ENCODE measurements at places on chromosomes 7 and 10. TPM values are rescaled to one million over a fixed set of nuclear protein-coding genes. Genes with fewer than 3 reads are reported as not detected.

Gene MGAM2
- total RNA-seq: 0.10 TPM

Gene MMD2
- not detected for total RNA-seq

Gene KLF14
- under 0.01 TPM for total RNA-seq

Gene LDB3
- total RNA-seq: not detected

Gene ITPRID1
- 0.73 TPM for total RNA-seq

Gene EBLN1
- total RNA-seq: not detected

Gene HTR5A
- under 0.01 TPM for total RNA-seq

Gene IFIT2
- 99.4 TPM for total RNA-seq

Gene ANKRD61
- not detected for total RNA-seq

Measured in mononuclear cell (primary cell).